Activated CD4-positive, alpha-beta memory T cell treated with anti-CD3 and anti-CD28 coated beads for 36 hours (primary cell): ENCODE measurements at places on chromosomes 2 and 18. TPM values are rescaled to one million over a fixed set of nuclear protein-coding genes. Genes with fewer than 3 reads are reported as not detected.

Gene IL1B
- total RNA-seq: 0.44 TPM

Gene DTNA
- not detected for total RNA-seq

DNA sequence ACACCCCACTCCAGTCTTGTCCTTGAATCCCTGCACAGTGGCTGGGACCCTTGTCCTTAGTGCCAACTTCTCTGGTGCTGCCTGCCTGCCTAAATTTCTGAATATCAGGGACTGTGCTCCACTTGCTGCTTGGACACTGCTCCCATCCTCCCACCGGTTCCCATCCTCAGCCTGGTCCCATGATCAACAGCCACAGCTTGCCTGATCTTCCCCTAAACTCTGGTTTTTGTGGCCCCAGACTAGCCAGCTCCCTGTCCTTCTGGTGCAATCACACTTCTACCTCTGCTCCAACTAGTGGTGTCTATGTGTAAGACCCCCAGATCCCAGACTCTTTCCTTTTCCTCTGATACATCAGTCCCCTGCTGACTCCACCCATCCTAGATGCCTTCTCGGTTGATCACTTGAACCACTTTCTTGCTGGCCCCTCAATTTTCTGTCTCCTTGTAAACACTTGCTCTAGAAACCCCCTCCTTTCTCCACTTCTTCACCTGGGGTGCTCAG, 37.2 kb upstream of the POLE4 start:
- no peaks in the 10 kb centered on the region for H3K36me3 ChIP-seq
- H3K4me1 ChIP-seq: no peaks in the 10 kb centered on the region
- DNase-seq: no peak
- H3K27me3 ChIP-seq: peaks cover 9% of the 10 kb centered on the region

Gene HK2
- total RNA-seq: 53.7 TPM

Gene GALNT14
- total RNA-seq: 0.44 TPM

Gene TACR1
- not detected for total RNA-seq

Gene LYPD1
- total RNA-seq: not detected

DNA sequence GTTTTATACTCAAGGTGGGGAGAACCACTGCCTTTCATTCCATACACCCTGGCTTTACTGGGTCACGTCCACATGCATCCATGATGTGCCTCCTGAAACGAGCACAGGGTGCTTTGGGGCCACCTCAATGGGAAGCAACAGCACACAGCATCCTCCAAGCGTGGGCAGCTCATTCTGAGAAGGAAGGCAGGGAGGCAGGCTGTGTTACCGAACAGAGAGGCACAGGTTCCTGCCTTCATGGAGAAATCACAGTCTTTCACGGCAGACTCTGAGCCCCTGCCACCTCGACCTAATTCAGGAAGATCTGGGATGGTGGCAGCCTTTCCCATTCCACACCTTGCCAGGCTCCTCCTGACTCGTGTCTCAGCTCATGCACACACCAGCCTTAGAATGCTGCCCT, 130.1 kb downstream of the GBX2 start:
- no peaks in the 10 kb centered on the region for H3K36me3 ChIP-seq
- H3K27me3 ChIP-seq: peaks cover 3% of the 10 kb centered on the region
- no peak for DNase-seq
- no peak overlapping the region for H3K27ac ChIP-seq
- no peak overlapping the region for H3K4me3 ChIP-seq

DNA sequence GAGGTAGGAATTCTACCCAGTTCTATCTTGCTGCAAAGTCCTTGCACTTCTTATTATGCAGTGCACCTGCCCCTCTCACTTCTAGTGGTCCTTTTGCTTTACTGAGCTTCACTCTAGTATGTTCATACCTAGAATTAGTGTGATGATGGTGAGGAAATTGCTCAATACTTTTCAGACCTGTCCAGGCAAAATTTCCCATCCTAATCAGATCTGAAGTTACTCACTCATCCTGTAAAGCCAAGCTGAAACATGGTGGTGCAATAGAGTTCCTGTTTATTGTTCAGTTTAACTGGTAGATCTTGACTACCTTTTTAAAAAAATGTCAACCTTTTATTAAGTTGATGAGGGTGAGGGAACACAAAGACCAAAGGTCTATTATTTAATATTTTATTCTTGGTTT, 12.6 kb upstream of the FIGN start:
- no peaks in the 10 kb centered on the region for H3K36me3 ChIP-seq
- no peaks in the 10 kb centered on the region for H3K27me3 ChIP-seq
- no peak overlapping the region for H3K27ac ChIP-seq
- no peak overlapping the region for H3K4me3 ChIP-seq
- DNase-seq: no peak

DNA sequence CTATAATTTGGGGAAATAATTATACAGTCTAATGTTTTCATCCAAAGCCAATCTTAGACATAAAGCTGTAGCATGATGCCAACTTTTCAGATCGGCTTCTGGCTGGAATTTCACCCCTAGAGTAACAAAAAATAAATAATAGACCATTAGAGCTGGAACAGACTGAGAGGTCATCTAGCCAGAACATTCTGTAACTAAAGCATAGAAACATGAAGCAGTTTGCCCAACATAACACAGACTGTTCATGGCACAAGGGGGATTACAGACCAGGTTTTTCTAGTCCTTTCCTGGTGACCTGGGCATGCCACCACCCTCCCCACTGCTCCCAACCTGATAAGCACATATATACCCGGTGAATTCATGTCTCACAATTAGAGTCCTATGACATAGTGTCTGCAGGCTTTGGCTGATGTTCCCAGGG, 116.4 kb upstream of the PPP1CB start:
- H3K4me3 ChIP-seq: no peak overlapping the region
- no peak overlapping the region for H3K27ac ChIP-seq
- H3K4me1 ChIP-seq: peaks cover 6% of the 10 kb centered on the region
- no peaks in the 10 kb centered on the region for H3K27me3 ChIP-seq
- no peaks in the 10 kb centered on the region for H3K36me3 ChIP-seq

GRCh38 chr2:40384233-40384632, 67.7 kb downstream of the SLC8A1 start:
- H3K4me3 ChIP-seq: no peak overlapping the region
- no peaks in the 10 kb centered on the region for H3K4me1 ChIP-seq
- H3K27ac ChIP-seq: no peak overlapping the region
- no peak for DNase-seq

DNA sequence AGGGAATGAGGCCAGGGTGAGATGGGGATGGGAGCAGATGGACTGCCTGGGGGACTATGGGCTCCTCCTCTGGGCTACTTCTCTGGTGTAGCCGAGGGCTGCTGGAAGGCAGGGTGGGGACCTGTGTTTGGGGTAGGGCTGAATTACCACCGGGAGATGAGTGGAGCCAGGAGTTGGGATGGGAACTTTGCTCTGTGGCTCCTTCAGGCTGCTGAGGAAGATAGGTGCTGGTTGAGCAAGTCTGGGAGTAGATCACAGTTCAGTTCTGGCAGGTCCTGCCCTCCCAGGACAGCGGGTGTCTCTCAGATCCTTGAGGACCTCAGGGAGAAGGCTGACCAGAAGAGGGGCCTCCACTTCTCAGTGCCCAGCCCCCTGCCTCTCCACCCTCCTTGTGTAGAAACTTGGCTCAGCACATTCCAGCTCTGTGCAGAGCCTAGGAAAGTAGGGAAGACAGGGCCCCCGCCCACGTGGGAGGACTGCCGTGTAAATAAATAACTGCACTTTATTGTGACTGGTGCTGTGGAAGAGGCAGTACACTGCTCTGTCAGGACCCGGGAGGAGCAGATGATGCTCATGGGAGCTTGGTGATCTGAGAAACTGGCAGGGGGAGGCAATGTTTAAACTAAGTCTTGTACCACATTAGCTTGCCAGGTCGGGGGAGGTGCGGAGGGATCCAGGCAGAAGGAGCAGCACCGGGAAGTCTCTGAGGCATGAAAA, 15.3 kb downstream of the TET3 start:
- H3K27ac ChIP-seq: peak overlapping the region; percentile 20
- H3K27me3 ChIP-seq: no peaks in the 10 kb centered on the region

Gene GKN1
- total RNA-seq: not detected

GRCh38 chr18:10659000-10659399, 133.2 kb downstream of the NAPG start:
- peaks cover 13% of the 10 kb centered on the region for H3K27me3 ChIP-seq
- no peaks in the 10 kb centered on the region for H3K36me3 ChIP-seq
- DNase-seq: no peak
- H3K4me1 ChIP-seq: no peaks in the 10 kb centered on the region

Gene RESP18
- not detected for total RNA-seq

GRCh38 chr18:79632765-79633164, 46.8 kb upstream of the CTDP1 start:
- peaks cover 3% of the 10 kb centered on the region for H3K4me1 ChIP-seq
- H3K4me3 ChIP-seq: no peak overlapping the region

Gene CHAC2
- total RNA-seq: 15.0 TPM

DNA sequence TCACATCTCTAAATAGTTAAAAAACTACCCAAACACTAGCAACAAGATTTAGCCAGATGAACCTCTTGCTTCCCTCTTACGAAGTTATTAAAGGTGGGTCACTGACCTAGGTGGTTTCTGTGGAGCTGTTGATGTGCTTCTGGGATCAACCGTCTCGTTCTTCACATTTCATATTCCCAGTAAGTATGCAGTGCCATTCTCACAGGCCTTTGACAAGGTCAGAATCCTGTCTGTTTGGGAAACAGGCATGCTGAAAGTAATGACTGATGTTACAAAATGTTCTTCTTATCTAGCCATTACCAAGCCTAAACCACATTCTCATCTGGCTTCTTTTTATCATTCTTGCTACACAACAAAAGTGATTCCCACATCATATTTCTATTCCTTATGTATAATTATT, 70.3 kb downstream of the WDR7 start:
- H3K4me3 ChIP-seq: no peak overlapping the region
- H3K27me3 ChIP-seq: no peaks in the 10 kb centered on the region

Gene MEP1B
- not detected for total RNA-seq

GRCh38 chr2:54962935-54963440, 87.3 kb downstream of the RTN4 start:
- no peak overlapping the region for H3K27ac ChIP-seq
- H3K36me3 ChIP-seq: peaks cover 6% of the 10 kb centered on the region
- no peak for DNase-seq
- H3K27me3 ChIP-seq: no peaks in the 10 kb centered on the region
- H3K4me1 ChIP-seq: peaks cover 27% of the 10 kb centered on the region

Gene BOK
- 0.07 TPM for total RNA-seq

Gene SLC11A1
- total RNA-seq: 0.10 TPM

- H3K4me1 ChIP-seq: no peaks in the 10 kb centered on the region
- no peaks in the 10 kb centered on the region for H3K27me3 ChIP-seq
- H3K36me3 ChIP-seq: no peaks in the 10 kb centered on the region
- no peak overlapping the region for H3K4me3 ChIP-seq
- no peak for DNase-seq
Measured at GRCh38 chr2:150320608-150321007, 166.9 kb downstream of the RND3 start.

Gene SPRED2
- 8.9 TPM for total RNA-seq

- no peak for DNase-seq
- H3K36me3 ChIP-seq: peaks cover 10% of the 10 kb centered on the region
- no peaks in the 10 kb centered on the region for H3K27me3 ChIP-seq
- no peaks in the 10 kb centered on the region for H3K4me1 ChIP-seq
Measured at GRCh38 chr18:56952026-56952425, 194.9 kb upstream of the BOD1L2 start.

DNA sequence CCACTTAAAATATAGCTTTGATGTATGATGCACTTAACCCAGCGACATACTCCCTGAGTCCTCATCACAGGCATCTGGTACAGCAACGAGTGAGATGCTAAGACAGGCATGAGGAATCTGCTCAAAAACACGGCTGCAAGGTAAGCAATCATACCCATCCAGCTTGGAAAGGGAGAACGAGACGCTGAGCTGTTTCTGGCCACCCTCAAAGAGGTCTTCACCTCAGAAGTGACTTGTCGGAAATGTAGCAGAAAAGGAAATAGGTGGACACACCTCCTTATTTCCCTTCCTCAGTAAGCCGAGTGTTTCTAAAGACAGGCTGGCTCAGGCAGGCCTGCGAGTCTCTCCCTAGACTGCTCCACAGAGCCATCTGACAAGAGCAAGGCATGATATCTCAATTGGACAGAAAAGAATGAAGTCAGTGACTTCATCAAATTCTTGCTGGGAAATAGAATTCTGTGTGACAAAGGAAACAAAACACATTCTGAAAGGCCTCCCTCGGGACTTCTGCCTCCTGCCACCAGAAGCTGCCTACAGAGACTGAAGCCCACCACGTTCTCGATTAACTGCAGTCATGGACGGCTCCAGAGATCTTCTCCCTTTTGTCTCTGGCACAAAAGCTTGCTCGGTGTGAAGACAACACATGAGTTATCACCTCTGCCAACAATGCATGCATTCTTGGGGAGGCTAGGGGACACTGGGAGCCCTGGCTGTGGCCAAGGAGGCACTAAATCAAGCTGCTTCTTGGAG, 84.3 kb downstream of the UXS1 start:
- no peaks in the 10 kb centered on the region for H3K27me3 ChIP-seq
- peaks cover 14% of the 10 kb centered on the region for H3K4me1 ChIP-seq
- no peak for DNase-seq
- H3K27ac ChIP-seq: no peak overlapping the region
- H3K36me3 ChIP-seq: peaks cover 8% of the 10 kb centered on the region

GRCh38 chr2:96502891-96503636, 2.1 kb downstream of the NEURL3 start:
- H3K27me3 ChIP-seq: no peaks in the 10 kb centered on the region
- H3K4me1 ChIP-seq: peaks cover 23% of the 10 kb centered on the region

Gene GNAL
- not detected for total RNA-seq

Gene GIGYF2
- total RNA-seq: 50.0 TPM

GRCh38 chr18:37502036-37502435, 63.6 kb downstream of the CELF4 start:
- no peaks in the 10 kb centered on the region for H3K4me1 ChIP-seq
- no peaks in the 10 kb centered on the region for H3K36me3 ChIP-seq
- no peak for DNase-seq
- peaks cover 11% of the 10 kb centered on the region for H3K27me3 ChIP-seq

GRCh38 chr2:176585291-176585690, 316.0 kb downstream of the MTX2 start:
- H3K27me3 ChIP-seq: peaks cover 4% of the 10 kb centered on the region
- DNase-seq: no peak
- no peaks in the 10 kb centered on the region for H3K36me3 ChIP-seq
- H3K4me1 ChIP-seq: no peaks in the 10 kb centered on the region

Gene FBLN7
- 40.2 TPM for total RNA-seq

DNA sequence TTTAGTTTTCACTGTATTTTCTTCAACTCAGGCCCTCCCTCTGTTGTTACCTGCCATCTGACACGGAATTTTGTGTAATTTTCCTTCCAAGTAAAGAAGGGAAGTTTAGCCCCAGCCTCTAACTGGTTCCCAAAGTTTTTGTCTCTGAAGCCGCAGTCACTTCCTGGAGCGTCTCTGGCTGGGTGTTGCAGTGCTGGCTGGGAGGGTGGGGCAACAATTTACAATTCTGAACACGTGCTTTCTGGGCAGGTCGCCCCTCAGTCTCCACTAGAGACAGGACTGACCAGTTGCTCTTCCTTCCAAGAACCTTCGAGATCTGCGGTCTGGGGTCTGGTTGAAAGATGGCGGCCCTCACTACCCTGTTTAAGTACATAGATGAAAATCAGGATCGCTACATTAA, 3.5 kb downstream of the CNDP2 start:
- no peaks in the 10 kb centered on the region for H3K27me3 ChIP-seq
- peak; percentile 65 for DNase-seq
- H3K4me1 ChIP-seq: peaks cover 48% of the 10 kb centered on the region
- peak overlapping the region; percentile 92 for H3K4me3 ChIP-seq

GRCh38 chr18:21958263-21958662, 211.1 kb upstream of the GATA6 start:
- DNase-seq: no peak
- no peaks in the 10 kb centered on the region for H3K4me1 ChIP-seq
- peaks cover 19% of the 10 kb centered on the region for H3K27me3 ChIP-seq
- H3K4me3 ChIP-seq: no peak overlapping the region
- no peak overlapping the region for H3K27ac ChIP-seq
- no peaks in the 10 kb centered on the region for H3K36me3 ChIP-seq

Gene BCL11A
- total RNA-seq: not detected

GRCh38 chr18:41756141-41756540, 198.9 kb upstream of the PIK3C3 start:
- H3K27me3 ChIP-seq: no peaks in the 10 kb centered on the region
- no peak overlapping the region for H3K4me3 ChIP-seq
- no peak for DNase-seq
- H3K4me1 ChIP-seq: no peaks in the 10 kb centered on the region
